Left lung (tissue), 14 donors: ENCODE measurements at places on chromosomes 6 and 20.

DNA sequence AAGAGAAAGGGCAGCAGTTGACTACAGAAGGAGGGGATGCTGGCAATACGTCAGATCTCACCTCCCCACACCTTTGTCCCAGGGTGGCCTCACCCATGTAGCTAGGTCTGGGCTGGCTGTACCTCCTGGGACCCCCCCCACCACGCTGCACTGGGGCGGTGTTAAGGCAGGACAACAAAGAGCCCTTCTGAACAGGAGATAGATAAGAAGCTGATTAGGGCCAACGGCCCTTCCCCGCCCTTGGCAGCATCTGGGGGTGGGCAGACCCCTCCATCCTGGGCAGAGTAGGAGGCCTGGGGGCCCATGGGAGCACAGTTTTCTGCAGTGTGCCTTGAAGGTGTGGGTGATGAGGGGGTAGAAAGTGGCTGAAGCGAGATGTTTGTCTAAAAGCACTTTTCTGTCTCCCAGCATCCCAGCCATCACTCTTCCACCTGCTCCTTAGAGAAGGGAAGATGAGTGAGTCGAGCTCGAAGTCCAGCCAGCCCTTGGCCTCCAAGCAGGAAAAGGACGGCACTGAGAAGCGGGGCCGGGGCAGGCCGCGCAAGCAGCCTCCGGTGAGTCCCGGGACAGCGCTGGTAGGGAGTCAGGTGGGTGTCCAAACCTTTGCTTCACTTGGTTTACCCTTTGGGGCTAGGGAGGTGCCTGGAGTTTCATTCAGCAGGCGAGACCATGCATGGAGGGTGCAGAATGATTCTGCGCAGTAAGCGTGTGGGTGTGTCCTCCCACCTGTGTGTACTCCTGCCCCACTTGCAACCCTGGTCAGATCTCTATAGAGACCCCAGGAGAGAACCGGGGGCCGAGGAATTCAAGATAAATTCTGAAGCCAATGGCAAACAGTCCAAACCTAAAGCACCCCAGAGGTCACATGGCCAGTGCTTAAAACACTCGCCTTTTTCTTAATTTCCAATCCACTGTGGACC is 3.9 kb downstream of the HMGA1 start:
- DNase-seq = peak; percentile 50

- DNase-seq = no peak
Measured at GRCh38 chr6:166156942-166157341, 10.7 kb downstream of the TBXT start.

GRCh38 chr20:62365814-62366369 is 1.2 kb downstream of the LAMA5 start:
- peak; percentile 86 for DNase-seq

- no peak for DNase-seq
Measured at GRCh38 chr6:71678091-71678490, 208.3 kb upstream of the RIMS1 start.

- DNase-seq = no peak
Measured at GRCh38 chr6:46240866-46241565, 70.2 kb upstream of the ENPP5 start.

GRCh38 chr6:161219680-161220079 is 54.2 kb downstream of the AGPAT4 start:
- no peak for DNase-seq

GRCh38 chr6:4655196-4656025 is 120.8 kb upstream of the CDYL start:
- DNase-seq = no peak

DNA sequence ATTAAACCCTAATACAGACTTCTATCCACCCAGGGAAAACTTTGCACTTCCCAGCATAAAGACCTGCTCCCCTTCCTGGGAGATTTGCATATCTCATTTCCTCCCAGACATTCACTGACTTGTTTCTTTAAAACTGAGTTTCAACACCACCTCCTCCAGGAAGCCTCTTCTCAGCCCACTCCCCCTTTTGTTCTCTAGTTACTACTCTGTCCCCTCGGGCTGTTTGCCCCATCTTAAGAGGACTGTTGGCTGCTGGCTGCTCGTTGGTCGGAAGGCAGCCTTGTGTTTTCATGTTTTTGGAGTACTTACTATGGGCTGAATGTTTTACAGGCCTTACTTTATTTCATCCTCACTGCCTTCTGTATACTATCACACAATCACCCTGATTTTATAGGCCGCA is 6.6 kb downstream of the ARHGAP40 start:
- no peak for DNase-seq

DNA sequence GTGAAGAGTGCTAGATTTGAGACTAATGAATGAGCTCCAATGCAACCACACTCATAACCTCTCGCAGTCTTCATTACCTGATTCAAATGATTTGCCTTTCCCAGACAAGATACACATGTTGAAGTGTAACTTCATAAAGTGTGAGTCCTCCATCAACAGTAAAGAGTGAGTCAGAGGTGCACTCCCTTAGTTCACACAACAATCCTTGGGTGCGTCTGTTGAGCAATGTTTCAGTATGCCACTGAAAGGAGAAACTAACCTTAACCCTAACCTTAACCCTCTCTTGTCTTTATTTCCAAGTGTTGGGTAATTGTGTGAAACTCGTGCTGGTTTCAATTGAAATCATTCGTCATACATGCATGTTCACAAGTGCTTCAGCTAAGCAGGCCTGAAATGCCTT is 21.0 kb upstream of the RIN2 start:
- DNase-seq = no peak

- no peak for DNase-seq
Measured at GRCh38 chr6:97958134-97958533, 675.1 kb upstream of the MMS22L start.

DNA sequence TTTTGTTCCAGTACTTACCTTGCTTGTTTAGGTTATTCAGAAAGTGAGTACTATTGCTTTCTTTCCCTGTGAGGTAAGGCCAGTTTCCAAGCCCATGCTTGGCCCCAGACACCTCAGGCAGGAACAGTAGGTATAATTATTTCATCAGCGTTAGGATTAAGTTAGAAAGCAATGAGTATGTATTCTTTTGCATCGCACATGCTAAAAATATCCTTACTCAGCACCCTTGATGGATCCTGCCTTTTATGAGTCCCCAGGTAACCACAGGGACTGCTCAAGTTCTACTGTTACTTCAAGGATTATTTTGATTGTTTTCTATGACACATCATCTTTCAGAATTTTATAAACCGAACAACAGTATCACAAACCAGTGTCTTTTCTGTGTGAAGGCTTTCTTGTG is 128.9 kb downstream of the FARS2 start:
- DNase-seq = no peak

DNA sequence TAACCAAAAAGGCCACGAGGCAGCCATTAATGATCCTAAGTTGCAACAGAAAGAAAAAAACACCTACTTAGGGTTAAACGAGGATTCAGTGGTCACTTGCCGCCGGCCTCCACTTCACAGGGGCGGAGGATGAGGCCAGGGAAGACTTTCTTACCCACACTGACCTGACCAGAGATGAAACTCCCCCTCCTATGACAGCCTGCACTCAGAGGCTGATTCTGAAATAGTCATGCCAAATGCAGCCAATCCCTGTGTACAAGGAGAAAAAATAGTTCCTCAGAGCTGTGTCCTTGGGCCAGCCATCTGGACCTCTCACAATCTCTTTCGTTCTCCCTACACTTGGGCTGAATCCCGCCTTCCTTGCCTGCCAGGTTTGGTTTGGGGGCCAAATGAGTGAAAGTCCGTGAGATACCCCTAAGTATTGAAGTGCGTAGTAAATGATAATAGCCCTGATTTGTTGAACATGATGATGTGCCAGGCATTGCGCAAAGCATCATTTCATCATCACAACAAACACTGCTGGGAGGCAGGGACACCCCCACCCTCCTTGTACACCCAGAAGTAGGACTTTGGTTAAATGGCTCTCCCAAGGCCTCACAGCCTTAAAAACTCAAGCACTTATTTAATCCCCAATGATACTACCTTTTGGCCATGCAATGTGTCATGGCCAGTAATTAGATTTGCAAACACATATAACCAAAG is 3.2 kb upstream of the IRF4 start:
- DNase-seq = no peak

GRCh38 chr6:45613656-45614055 is 235.9 kb upstream of the SUPT3H start:
- DNase-seq = no peak

GRCh38 chr6:84042603-84043002 is 9.0 kb downstream of the MRAP2 start:
- no peak for DNase-seq

DNA sequence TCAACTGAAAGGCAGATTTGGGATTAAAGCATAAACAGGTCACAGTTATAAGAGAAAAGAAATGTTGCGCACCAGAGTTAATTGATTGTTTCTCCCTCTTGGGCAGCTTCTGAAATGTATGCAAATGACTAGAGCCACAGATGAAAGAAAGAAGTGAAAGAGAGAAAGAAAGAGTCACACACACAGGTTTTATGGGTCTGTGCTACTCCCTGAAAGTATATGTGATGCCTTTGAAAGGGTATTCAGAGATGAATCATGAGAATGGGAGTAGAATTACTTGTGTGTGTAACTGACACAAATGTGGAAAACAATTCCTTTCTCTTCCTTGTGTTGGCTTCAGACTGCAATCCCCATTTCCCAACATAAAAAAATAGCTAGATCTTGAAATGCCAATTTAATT is 196.9 kb downstream of the FOXA2 start:
- no peak for DNase-seq

GRCh38 chr20:64234291-64234791 is 21.2 kb upstream of the PCMTD2 start:
- DNase-seq = no peak

- no peak for DNase-seq
Measured at GRCh38 chr6:144867761-144868160, 582.6 kb downstream of the UTRN start.

DNA sequence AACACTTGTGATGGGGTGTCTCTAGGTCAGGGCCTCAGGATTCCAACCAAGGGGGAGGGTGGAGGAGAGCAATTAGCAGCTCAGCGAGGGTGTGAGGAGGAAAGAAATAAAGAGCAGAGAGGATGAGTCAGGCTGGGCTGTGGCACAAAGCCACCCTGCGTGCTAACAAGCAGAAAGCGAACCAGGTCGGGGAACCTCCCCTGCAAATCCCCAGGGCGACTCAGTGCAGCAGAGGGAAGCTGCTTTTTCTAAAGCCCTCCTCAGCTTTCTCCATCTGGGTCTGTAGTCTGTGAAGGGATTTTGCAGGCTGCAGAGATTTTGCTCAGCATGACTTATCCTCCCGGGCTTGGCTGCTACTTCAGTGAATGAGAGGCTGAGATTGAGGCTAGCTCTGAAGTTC is 6.6 kb upstream of the SPO11 start:
- DNase-seq = no peak

DNA sequence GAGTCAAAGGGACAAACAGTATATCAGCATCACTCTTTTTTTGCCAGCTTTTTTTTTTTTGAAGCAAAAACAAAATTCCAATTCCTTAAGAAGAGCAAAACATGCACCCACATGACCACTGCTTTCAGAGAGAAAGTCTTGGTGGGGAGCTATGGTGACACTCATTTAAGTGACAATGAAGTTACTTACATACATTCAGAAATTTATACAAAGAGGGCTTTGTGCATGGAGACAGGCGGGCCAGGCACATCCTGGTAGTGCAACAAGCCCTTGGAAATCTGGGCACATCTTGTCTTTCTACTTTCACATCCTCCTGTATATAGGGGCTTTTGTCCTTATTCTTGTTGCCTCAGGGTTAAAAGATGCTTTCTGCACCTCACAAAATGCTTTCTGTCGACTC is 55.9 kb downstream of the IL22RA2 start:
- DNase-seq = no peak

DNA sequence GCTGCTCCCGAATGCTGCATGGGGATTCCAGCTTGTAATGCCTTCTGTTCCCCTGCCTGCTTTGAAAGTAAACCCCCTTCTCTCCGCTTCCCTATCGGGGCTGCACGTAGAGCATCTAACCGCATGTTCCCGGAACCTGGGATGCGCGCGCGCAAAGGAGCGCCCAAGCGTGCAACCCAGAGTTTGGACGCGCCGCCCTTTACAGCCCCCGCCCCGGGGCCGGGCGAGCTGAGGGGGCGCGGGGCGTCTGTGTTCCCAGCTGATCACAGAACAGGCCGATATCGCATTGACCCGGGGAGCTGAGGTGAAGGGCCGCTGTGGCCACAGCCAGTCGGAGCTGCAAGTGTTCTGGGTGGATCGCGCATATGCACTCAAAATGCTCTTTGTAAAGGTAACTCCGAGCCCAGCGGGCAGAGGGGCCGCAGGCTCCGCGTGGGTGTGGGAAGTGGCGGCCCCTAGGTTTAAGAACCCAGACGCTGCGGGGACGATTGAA is 1.4 kb downstream of the LAMP5 start:
- no peak for DNase-seq

DNA sequence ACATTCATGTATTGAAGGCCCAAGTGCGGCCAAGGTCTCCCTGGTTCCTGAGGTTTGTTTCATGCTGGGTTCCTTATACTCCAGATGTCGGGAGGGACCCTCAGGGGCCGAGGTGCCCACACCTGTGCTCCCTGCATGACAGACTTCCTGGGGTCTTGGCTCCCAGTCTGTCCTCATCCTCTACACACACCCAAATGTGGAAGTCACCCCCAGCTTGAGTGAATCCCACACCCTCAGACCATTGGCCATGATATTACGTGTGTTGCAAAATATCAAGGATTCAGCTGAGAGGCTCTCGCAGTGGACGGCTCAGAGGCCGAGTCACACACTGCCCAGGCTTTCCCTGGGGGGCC is 82.2 kb upstream of the DUSP22 start:
- DNase-seq = no peak

DNA sequence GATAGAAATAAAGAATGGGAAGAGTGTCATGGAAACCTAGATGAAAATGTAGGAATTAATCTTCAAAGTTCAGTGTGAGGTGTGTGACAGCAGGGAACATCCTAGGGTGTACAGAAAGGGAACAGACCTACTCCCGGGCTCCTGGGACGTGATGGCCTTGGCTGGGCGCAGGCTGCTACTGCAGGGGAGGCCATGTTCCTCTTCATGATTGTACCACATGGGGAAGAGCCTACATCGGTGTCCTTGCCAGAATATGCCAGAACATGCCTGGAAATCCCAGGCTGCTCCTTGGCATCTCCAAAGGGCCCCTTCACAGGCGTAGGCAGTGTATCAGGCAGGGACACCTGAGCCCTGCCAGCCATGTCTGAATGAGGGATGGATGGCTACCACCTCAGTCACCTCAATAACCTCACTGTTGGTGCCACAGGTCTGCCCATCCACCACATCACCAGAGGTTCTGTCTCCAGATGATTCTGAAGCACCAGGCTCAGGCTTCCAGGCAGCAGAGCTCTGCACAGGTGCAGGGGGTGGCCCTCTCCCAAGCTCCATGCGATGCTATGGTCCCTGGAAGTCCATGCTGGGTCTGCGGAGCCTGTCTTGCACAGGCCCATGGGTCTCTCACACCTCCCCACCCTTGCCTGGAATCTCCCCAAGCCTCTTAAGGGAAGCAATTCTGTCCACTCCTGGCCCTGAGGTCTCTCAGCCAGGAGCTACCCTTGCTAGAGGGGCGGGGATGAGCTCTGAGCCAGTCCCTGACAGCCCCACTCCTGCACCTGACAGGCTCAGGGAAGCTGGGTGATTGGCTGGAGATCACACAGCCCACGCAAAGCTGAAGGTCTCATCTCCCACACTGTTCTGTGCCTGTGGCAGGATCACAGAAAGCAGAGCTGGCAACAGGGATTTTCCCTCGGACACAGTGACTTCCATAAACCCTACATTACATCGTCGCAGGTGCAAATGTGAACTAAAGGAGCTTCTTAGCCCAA is 20.2 kb downstream of the RAMACL start:
- no peak for DNase-seq
